ENCODE measurements at places on chromosomes 1 and 21.

DNA sequence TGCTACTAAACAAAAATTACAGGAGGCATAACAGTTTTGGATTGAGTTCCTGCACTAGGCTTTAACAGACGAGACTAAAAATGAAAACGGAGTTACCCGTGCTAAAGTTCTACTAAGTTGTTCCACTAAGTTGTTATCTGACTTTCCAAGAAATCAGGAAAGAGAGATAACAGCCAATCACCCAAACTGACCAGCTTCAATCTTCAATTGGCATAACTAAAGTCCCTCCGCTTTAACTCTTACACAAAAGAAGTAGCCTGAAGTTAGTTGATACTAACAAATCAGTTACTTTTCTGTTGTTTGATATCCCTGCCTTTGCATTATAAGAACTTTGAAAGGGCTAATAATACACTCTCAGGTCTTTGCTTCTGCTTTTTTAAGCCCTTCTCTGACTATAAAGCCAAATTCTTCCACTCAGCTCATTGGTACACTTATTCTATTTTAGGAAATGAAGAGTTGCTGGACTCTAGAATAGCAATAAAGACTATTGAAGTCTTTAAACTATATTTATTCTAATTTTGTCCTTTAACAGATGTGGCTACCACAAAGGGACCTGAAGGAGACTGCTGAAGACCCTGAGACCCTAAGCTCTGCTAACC, 61.3 kb downstream of the TESK2 start:
- no peak for DNase-seq

- no peak for DNase-seq
Measured at GRCh38 chr1:211715971-211716370, 40.5 kb upstream of the NEK2 start.

DNA sequence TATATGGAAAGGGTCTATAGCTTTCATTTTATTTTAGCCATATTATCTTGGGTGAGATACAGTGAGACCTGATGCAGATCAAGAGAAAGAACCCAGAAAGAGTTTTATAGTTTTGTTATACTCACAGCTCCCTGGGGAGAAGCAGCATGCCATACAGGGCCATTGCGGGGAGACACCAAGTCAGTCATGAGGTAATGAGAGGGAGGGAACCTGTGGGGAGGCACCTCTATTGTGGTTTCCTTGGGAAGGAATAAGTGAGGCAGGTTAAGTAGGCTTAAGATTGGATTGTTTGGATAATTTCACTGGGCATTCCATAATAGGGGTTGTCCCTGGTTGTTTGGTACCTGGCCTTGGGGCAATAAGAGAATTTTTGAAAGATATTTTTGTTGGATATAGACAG, 19.7 kb downstream of the AXDND1 start:
- DNase-seq = no peak

DNA sequence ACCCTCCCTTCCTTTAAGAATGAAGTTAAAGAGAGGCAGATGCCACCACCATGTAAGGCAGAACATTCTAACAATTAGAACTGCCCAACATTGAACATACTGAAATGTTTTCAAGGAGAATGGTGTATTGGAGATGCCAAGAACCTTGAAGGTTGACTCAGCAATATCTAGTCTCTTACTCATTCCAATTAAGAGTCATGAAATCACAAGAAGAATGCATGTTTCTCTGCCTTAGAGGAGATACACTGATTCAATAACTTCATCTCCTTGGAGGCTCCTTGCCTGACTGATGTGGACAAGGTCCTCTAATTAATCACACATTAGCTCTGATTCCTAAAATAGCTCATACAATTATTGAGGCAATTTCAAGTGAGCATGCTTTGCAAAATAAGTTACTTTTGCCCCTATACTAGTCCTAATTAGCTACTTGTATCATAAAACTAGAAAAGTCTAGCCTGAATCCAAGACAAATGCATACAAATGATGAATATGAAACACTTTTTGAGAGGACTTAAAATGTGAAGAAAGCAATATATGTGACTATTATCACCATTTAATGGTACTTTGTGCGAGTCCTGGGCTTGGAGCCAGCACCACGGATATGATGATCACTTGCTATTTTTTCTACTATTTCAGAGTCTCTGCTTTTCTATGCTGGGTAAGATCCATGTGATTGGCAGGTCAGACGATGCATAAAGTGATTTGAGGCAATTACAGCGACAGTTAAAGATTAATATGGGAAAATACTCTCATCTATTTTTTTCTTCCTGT, 114.5 kb downstream of the DSCAM start:
- DNase-seq = no peak

DNA sequence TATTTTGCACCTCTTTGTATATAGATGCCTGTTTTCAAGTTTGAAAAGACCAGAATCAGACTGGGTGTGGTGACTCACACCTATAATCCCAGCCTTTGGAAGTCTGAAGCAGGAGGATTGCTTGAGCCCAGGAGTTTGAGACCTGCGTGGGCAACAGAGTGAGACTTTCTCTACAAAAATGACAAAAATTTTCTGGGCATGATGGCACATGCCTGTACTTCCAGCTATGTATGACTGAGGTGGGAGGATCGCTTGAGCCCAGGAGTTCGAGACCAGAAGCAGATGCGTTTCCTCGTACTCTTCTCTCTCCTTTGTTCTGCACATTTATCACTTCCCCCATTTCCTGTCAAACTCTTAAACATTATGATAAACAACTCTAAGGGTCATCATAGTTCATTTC, 310.0 kb upstream of the SNX7 start:
- no peak for DNase-seq

- no peak for DNase-seq
Measured at GRCh38 chr1:41661428-41662060, 177.1 kb upstream of the EDN2 start.

DNA sequence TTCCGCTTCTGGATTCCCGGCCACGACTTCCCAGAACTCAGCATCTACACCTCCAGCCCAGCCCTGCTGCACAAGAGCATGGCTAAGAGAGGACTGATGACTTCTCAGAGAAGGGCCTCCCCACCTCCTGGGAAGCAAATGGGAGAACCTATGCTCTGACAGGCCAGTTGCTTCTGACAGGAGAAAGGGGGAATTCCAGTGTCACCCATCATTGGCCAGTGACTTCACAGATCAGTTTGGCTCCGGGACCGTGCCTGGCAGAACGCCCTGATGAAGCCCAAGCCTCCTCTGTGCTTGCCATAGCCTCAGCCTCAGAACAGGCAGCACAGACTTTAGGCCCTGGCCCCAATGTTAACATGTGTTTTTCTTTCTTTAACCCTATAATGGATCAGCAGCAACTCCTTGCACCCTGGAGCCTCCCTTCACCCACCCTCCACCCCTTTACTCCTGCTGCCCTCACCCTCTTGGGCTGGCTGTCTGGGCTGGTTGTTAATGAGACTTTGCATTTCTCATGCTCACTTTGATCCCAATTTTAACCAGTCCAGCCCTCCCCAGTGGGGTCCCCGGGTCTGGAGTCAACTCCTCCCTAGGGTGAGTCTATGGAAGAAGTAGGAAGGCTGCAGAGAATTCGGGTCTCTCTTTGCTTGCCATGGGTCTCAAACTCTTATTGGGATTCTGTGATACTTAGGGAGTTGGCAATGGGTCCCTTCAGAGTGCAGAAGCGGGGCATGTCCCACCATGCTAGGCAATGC, 42.7 kb upstream of the SLC30A1 start:
- DNase-seq = no peak

DNA sequence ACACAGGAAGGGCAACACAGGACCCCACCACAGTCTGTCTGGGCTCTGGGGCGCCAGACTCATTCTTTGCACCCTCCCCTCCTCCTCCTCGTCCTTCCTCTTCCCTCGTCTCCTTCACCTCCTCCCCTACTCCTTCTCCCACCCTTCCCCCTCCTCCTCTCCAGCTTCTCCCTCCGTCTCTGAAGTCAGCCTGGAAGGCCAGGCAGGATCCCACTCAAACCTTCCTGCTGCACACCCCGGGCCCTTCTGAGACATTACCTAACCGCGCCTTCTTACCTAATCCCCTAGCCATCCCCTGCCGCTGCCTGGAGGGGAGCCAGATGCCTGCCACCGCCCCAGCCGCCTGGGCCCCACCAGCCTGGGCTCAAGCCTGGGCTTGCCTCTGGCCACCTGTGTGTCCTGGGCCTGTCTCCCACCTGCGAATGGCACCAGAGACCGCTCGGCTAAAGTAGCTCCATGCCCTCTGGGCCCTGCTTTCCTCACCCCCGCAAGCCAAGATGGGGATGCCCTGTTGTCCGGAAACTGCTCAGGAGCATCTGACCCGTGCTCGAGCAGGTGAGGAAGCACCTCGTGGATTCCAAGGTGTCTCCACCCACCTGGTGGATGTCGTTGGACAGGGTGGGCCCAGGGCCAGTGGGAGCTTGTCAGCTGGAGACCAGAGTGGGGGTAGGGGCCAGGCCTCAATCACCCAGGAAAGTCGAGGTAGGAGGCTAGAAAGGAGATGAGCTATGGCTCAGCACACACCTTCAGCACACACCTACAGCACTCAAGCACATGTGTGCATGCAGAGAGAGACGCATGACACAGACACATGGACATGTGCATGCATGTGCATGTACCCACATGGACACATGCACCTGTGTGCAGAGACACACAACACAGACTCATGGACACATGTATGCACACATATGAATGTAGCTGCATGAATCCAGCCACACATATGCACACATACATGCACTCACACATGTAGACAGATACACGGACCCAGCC, 31.9 kb downstream of the WNT9A start:
- no peak for DNase-seq

DNA sequence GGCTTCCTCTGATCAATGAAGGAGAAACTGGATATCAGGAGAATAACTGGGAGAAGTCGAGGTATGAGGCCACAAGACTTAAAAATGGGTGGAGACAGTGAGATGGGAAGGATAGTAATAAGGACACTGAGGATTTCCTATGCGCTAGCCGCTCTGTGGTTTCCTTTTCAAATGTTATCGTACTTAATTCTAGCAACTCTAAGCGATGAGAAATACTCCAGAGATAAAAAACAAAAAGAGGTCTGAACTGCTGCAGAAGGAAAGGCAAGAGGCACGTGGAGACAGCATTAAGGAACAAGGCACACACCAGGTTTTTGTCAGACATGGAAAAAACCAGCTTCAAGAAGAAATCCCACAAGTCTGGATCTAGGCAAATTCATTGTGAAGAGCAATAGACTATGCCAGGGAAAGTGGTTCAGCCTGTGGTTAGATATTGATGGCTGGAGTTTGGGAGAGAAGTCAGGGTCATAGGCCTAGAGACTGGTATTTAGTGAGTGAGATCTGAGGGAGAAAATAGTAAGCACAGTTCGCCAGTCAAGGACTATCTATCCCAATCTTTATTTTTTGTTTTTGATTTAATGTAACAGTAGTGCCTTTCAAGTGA, 5.3 kb downstream of the CLCA2 start:
- DNase-seq = no peak

DNA sequence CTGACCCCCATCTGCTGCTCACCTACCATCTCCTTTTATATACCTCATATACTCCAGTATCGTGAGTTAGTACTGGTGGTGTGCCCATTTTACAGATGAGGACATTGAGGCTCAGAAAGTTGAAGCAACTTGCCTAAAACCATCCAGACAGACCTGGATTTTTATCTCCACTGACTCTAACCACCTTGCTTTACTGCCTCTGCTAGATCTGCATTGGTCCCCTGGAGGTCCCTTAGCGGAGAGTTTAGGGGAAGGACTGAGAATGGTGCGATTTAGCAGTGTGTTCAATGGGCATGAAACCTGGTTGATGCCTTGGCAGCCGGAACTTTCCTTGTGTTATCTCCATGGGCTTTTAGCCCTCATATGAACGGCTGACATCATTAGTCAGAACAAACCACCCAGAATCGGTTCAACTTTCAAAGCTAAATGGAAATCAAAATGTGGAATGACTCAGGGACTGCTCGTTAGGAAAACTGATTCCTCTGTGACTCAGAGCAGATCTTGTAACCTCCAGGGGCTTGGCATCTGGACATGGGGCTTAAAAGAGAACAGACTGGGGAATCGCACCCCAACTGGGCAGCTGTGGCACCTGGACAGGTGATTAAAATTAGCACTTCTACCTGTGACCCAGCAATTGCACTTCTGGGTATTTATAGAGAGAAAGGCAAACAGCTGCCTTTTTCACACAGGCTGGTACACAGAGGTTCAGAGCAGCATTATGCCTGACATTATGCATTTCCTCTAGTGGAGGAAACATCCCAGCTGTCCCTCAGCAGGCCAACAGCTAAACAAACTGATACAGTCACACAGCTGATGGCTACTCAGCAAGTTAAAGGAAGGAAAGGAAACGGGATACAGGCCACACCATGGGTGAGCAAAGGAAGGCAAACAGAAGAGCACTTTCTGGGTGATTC, 25.3 kb downstream of the TMEM51 start:
- DNase-seq = no peak

- DNase-seq = no peak
Measured at GRCh38 chr21:14989359-14989758, 75.4 kb downstream of the NRIP1 start.

- DNase-seq = no peak
Measured at GRCh38 chr1:93519199-93519829, 71.4 kb downstream of the FNBP1L start.

- DNase-seq = no peak
Measured at GRCh38 chr1:167248707-167249642, 28.3 kb downstream of the POU2F1 start.

- DNase-seq = no peak
Measured at GRCh38 chr1:180230791-180231505, 884 bp downstream of the LHX4 start.

- no peak for DNase-seq
Measured at GRCh38 chr1:243930822-243931671, 81.0 kb upstream of the AKT3 start.

DNA sequence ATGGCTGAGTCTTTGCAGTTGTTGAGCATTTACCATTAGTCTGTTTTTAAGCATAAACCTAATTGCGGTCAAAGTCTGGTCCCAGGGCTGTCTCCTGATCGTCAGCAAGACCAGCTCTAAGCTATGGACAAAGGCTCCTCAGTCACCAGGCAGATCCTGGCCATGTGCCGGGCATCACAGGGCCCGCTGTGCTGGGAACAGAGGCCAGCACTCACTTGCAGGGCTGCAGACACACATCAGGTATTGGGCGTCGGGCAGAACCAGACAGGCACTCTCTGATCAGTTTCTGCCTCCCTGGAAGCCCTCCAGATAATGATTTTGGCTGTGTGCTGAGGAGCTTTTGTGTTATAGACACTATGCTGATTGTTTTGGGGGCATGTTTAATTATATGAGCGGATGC, 26.6 kb downstream of the TMEM51 start:
- DNase-seq = no peak

DNA sequence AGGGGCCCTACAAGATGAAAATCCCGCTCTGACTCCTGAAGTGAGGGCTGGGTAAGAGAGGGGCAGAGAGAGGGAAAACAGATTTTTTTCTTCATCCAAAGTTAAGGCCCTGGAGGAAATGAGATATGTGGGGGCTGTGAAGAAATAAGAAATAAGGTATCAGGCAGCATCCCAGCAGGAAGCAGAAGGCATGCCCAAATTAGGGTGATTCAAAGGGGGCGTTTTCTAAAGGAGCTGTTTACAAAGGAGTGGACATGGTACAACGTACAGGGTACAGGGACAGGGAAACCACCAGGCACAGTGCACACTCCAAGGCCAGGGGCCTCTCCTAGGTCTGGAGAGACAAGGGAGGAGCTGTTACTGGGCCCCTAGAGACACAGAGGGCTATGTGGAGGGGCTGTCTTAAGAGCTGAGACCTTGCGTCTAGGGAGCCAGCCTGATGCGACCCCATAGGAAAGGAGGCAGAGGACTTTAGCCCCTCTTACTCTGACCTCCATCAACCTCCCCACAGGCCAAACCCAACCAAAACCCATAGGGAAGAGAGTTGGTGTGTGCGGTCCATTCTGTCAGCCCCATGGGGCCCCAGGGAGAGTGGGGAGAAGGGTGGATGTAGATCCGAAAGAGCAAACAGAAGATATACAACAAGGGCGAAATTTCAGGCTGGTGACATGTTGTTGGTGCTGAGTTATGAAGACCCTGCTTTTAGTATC, 38.6 kb downstream of the STYXL2 start:
- DNase-seq = peak; percentile 60

All from esophagus muscularis mucosa (tissue), 4 donors.